Sigmoid colon (tissue), 7 donors: ENCODE measurements at places on chromosomes 5 and 9. TPM values are rescaled to one million over a fixed set of nuclear protein-coding genes. Genes with fewer than 3 reads are reported as not detected.
A peak's percentile ranks its signal among the peaks of the same experiment; 100 is the strongest.

- DNase-seq = no peak
These were observed 104.2 kb downstream of the PPARGC1B start for GRCh38 chr5:149834246-149834855.

DNA sequence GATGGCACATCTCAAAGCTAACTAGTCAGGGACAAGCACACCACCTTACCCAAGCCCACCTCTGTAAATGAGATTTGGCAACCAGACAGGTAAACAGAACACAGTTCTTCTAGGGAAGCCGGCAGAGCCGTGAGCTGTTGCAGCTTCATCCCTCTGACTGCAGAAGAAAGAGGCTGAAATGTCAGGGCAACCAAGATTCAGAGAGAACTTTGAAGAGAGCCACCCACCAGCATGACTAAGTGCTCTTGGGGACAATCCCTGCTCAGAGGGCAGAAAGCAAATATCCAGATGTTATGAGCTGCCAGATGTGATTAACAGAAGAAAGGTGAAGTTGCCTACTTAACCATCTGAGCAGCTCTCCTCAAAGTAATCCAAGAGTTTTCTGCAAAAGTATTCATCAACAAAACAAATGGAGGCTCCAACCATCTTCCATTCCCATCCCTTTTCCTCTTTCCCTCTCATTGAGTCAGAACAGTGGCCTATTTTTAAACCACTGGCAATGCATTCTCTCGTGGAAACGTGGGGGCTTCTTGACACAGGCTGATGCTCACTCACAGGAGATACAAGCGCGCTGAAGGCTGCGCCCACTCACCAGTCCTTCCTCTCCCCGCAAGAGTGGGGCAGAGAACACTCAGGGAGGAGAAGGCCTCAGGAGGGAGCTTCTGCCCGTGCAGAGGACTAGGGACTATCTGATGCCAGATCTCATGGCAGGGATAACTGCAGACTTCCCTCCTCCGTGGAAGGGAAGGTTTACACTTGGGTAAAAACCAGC is 57.1 kb downstream of the SLIT3 start:
- no peak for DNase-seq

Gene BTNL8
- 32.2 TPM for polyA plus RNA-seq

Gene SH3RF2
- polyA plus RNA-seq = 37.9 TPM

Gene IFNA21
- not detected for polyA plus RNA-seq

GRCh38 chr9:35526087-35526801 is 36.3 kb downstream of the RUSC2 start:
- DNase-seq = no peak

Gene OR1Q1
- not detected for polyA plus RNA-seq

Gene IRX4
- polyA plus RNA-seq = not detected

Gene PCDHGB1
- polyA plus RNA-seq = 0.26 TPM

Gene WHRN
- 1.4 TPM for polyA plus RNA-seq

DNA sequence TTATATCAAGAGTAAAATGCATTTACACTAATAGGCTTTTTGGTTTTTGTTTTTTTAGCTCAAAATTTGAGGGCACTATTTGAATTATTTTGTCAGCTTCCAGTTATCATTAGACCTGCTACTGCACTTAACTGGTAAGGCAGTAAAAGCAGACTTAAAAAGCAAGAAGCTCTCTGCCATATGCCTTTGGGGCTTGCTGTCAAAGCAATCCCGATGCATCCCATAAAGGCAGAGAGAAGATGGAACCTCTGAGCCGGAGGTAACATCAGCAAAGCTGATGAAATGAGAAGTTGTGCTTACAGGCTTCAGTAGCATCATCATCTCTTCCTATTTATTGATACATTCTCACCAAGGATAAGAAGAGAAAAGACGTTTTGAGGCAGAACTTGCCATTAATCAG is 1414.3 kb upstream of the CDH6 start:
- DNase-seq = no peak

- no peak for DNase-seq
These were observed 41.7 kb downstream of the SEMA6A start for GRCh38 chr5:116532762-116533525.

DNA sequence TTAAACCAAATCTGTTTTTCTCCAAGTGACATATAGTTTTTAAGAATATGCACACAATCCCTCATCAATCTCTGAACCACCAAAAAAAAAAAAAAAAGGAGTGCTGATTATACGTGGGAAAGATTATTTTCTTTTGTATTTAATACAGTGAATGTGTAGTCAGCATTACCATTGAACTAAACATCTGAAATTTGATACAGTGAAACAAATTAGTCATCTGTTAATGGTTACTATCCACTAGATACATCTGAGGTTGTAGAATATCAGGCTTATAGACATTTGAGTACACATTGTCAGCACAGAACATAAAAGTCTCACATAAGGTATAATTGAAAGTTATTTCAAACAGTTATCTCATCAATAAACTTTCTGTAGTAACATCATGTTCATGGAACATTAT is 87.0 kb downstream of the SLF1 start:
- DNase-seq = no peak

- DNase-seq = no peak
These were observed 44.9 kb downstream of the HMGCS1 start for GRCh38 chr5:43268188-43268820.

Gene PCDHGA8
- polyA plus RNA-seq = not detected

Gene SLC44A1
- 12.3 TPM for polyA plus RNA-seq

- no peak for DNase-seq
These were observed 246.6 kb downstream of the FSTL4 start for GRCh38 chr5:133365738-133366137.

- DNase-seq = no peak
These were observed 2.8 kb downstream of the TICAM2 start for GRCh38 chr5:115599502-115599901.

DNA sequence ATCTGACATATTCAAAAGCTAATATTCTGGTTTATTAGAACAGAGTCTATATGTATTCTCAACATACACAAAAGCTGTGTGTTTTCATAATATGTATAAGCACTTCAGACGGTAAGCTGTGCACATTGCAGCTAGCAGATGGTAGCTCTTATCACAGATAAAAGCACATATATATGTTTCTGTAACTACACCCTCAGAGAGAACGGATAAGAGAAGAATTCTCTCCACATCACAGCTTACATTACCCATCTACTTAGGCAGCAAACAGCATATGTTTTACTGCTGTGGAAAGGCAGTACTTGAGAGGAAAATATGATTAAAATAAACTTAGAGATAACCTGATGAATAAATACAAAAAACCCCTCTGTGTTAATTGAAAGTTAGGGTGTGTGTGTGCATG is 450.9 kb upstream of the ZNF608 start:
- no peak for DNase-seq

- peak; percentile 67 for DNase-seq
These were observed 456.2 kb downstream of the RASEF start for GRCh38 chr9:82606492-82607382.

DNA sequence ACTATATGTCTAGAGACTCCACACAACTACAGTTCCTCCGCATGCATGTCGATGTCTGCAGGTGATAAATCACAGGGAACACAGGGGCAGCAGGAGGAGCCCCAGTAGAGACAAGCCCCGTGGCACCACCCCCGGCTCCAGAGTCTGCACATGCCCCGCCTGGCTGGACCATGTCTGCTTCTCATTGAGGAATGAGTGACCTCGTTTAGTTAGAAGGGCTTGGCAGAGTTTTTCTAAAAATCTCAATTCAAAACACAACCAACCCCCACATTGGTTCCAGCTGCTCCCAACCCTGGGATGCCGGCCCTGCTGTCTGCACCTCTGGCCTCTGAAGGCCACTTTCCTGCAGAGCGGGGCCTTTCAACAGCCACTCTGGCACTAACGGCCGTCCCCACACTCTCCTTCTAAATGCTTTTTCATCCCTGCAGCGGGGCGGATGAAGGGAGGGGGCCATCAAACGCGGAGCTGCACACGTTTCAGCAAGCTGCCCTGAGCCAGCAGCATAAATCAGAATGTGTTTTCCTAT is 106.3 kb downstream of the ROR2 start:
- DNase-seq = peak; percentile 82

Gene DRD1
- not detected for polyA plus RNA-seq
